ENCODE measurements at places on chromosomes 3 and 15.

DNA sequence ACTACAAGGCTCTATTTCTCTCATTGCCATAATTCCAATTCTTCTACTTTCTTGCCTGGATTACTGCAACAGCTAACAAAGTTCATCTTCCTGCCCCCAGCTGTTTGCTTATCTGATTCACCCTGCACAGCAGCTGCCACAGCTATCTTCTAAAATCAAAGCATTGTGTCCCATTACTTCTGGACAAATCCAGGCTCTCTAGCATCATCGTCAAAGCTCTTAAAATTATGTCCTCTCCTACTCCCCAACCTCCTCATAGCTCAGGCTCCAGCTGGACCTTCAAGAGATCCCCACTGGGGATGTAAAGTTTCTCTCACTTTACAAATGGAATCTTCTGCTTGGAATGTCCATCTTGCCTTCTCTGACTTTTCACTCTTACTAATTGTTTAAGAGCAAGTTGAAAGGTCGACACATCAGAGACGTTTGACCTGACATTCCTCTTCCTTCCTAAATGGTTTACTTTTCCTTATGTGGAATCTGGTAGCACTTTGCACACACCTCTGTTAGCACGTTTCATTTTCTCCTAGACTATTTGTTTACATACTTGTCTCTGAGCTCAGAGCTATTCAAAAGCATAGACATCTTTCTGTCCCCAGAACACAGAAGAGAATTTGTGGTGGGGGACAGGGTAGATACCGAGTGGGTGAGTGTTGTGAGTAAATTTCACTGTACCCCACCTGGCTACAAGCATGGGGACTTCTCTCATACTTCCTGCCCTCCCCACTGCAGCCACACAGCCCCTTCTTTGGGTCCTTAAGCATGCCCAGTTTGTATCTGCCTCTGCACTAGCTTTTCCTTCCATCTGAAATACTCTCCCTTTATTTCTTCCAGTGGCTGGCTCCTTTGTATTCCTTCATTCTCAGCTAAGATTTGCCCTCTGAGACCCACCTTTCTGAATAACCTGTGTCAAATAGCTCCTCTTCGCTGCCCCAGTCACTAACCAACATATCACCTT lies 77.9 kb downstream of the SERPINI1 start:
- DNase-seq, result no peak

DNA sequence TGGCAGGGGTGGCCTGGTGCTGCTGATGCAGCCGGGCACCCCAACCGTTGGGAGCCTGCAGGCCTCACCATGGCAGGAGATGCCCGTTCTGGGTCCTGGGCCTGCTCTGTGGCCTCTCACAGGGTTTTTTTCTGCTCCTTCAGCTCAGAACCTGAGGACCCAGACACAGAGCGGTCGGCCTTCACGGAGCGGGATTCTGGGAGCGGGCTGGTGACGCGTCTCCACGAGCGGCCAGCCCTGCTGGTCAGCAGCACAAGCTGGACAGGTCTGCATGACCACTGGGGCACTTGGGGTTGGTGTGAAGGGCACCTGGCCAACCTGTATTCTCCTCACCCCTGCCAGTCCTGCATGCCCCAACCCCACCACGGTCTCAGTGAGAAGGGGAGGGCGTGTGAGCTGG lies 10.3 kb downstream of the ALG1L2 start:
- DNase-seq, result no peak

DNA sequence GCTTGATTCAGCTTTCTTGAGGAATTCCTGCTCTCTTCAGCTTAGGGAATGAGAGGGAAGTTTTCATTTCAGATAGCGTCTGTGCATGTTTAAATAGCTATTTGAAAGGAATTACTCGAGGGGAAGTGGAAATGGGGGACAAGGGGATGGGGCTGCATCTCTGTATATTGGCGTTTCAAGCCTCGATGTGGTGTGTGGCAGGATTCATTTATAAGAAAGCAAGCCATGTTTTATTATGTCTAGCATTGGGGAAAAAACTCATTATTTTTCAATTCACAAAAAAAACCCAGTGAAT lies 1.0 kb downstream of the ATP2C1 start:
- no peak for DNase-seq

GRCh38 chr15:77584201-77584600 lies 48.5 kb downstream of the LINGO1 start:
- no peak for DNase-seq

- no peak for DNase-seq
Measured at GRCh38 chr3:95327478-95327877, 1264.6 kb downstream of the NSUN3 start.

DNA sequence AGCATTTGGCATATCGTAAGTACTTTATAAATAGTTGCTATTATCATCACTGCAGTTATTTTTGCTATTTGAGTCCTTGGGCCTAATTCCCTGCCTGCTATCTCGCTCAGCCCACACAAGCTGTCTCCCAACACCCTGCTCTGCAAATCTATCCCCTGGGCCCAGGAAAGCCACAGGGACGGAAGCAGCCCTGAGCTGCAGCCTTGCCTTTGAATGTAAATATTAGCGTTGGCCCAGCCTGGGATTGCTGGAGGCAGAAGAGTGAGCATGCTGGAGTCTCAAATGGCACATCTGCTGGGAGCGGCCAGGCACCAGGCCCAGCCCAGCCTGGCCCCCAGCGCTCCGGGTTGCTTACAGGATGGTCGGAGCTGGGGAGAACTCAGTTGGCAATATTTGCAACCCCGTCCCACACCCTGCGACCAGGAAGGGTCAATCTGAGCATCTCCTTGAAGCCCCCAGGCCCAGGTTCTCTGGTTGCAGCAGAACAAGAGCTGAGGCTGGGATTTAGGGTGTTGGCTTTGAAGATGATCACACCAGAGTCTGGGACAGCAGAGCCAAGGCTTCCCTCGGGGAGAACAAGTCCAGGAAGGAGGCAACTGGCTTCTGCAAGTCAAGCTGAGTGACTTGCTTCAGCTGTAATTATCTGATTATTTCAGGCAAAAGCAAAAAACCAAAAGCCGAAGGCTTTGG lies 529.6 kb downstream of the SHQ1 start:
- no peak for DNase-seq

DNA sequence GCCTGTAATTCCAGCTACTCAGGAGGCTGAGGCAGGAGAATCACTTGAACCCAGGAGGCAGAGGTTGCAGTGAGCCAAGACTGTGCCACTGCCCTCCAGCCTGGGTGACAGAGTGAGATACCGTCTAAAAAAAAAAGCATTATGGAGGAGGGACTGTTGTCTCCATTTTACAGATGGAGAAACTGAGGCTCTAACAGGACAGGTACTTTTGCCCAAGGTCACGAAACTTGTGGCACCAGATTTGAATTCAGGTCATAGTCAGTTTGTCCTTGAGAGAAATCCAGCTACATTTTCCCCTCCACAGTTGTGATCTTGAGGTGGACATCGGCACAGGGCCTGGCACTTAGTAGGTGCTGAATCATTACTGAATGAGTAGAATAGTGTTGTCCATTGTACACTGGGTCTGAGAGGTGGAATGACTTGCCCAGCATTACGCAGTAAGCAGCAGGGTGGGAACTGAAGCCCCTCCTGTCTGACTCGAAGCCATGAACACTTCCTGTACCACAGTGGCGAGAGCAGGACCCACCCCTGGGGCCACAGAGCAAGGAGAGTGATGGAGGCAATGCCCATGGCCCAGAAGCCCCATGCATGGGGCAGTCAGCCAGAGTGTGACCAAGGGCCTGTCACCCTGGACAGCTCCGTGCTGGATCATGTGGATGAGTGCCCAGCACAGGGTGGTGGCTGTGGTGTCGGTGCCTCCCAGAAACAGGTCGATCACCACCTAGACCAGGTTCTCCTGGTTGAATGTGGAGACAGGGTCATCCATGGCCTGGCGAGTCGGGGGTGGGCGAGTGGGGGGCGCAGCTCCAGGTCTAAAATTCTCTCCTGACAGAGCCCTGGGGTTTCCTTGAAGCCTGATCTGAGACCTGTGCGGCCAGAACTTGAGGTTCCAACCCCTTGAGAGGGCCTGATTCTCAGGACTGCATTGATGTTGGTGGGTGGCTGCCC lies 20.4 kb upstream of the PARL start:
- no peak for DNase-seq

- DNase-seq, result no peak
Measured at GRCh38 chr15:73108676-73109075, 56.4 kb downstream of the NEO1 start.

DNA sequence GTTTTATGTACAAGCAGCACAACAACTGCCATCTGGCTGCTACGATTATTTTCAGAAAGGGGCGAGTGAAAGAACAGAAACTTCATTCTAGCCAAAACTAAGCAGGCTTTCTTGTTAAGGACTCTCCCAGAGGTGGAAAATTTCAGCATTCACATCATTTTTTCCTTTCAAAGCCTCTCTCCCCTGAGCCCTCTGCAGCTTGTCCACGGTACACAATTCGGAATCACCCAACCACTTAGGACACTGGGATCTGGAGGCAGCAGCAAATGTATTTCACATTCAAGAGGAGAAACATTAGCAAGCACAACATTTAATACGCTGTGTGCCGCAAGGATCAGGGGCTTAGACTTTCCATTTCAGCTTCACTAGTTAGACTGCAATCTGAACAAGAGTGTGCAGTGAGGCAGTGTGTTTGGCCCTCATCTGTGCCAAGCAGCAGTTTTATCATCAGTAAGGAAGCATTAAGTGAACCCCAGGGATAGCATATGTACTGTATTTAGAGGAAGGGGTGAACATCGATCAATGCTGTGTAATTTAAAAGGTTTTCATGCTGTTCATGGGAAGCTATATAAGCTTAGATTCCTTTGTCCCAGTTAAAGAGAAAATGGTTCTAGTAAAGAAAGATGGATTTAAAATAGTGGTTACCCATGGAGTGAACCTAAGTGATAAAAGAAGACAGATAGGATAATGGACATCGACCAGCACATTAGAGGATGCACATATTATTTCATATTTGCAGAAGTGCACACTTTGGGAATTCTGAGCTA lies 504.9 kb downstream of the TBL1XR1 start:
- DNase-seq, result no peak

GRCh38 chr3:158165730-158166129 lies 55.8 kb downstream of the RSRC1 start:
- no peak for DNase-seq
